ENCODE measurements at places on chromosomes 2 and 18.
A peak's percentile ranks its signal among the peaks of the same experiment; 100 is the strongest.

DNA sequence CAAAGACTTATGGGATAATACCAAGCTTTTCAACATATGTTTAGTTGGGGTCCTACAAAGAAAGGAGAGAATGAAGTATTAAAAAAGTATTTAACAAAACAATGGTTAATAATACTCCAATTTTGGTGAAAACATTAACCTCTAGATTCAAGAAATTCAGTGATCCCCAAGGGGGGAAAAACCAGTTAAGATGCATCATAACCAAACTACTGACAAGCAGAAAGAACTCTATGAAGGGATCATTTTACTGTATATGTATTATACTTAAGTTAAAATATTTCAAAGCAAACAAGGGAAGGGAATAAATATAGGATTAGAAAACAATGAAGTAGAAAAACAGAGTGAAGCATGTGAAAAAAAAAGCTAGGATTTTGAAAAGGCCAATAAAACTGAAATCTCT is 8.7 kb downstream of the CNRIP1 start:
- no peak for DNase-seq

DNA sequence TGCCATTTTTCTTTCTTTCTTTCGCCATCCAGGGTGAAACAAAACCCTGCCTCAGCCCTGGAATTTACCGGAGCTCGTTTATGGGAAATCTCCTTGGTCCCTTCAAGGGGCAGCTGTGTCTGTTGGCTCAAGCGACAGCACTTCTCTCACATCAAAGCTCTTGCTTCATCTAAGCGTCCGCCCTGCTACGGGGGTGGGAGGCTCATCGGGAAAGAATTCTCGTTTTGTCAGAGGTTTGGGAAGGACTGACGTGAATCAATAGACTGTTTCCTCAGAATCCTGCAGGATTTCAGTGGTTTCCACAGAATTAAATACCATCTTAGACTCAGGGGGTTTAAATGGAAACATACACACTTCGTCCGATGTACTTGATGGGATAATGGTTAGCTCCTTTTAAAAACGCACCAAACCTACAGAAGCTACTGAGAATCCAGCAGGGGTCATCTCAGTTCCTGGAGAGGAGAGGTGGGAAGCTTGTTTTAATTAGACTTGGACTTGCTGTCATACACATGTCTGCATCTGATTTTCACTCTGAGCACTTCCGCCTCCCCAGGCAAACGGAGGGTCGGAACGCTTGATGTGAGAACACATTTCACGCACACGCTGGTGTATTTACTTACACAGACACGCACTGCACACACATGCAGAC is 91.6 kb downstream of the ASB1 start:
- DNase-seq = no peak

DNA sequence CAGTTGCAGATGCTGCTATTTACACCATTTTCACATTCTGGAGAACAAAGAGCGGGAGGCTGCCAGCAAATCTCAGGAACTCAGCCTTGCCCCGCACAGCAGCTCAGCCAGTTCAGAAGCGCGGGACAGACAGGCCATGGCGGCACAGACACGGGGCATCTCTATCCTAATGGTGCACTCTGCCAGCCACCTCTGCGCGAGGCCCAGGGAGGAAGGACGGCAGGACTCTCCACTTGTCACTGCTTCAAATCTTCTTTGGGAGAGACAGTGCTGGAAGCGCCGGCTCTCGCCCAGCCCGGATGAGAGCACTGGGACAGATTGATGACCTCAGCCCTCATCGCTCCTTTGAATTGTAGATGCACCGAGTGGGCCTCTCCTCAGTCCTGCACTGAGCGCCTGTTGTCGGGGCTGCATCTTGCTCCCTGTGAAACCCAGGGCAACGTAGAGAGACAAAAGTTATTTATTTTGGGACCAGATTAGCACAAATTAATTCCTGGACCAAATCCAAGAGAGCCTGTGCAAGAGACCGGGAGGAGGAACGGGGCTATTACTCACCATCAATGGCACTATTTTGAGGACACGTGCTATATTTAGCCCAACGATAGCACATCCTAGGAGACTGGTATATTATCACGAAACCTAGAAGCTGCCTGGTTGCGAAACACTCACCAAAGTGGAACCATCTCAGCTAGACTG is 211.4 kb upstream of the SMIM21 start:
- peak; percentile 62 for DNase-seq

DNA sequence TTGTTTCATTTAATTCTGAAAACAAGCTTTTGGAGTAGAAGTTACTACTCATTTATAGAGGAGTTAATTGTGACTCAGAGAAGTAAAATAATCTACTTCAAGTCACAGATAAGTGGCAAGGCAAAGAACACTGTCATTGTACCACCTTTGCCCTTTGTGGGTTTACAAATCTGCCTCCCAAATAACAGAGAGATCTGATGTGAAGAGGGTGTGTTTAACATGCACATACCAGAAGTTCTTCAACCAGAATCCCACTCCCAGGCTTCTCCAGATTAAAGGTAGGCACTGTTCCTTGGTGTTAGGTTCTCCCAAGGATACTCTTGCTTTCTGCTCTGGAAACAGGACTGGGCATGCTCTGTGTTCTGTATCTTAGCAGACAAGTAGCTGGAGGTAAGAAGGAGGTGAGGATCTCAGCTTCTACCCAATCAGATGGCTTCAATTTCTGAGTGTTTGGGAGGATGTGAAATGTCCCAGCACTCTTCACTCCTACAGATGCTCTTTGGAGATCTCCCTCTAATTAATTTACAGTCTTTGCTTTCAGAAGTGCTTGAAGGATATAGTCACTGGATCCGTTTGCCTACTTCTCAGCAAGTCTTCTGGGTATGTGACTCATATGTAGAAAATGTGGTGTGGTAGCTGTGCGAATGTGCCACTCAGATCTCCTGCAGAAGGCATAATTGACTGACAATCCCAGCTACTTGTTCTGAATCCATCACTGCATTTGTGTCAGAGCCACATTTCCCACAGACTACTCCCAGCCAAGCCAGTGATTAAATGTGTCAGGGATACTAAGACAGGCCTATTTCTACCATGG is 111.1 kb downstream of the KLHL14 start:
- DNase-seq = no peak

GRCh38 chr2:231590614-231591013 is 2.0 kb upstream of the TEX44 start:
- DNase-seq = no peak

GRCh38 chr2:173058673-173059072 is 17.0 kb upstream of the MAP3K20 start:
- no peak for DNase-seq

GRCh38 chr2:221402072-221402471 is 170.0 kb downstream of the EPHA4 start:
- no peak for DNase-seq

- DNase-seq = no peak
Observed at GRCh38 chr2:57908736-57909161, 137.9 kb upstream of the VRK2 start.

GRCh38 chr18:49725809-49726674 is 87.3 kb downstream of the ACAA2 start:
- no peak for DNase-seq

- no peak for DNase-seq
Observed at GRCh38 chr2:226551522-226552250, 247.9 kb downstream of the IRS1 start.

GRCh38 chr2:111678161-111678560 is 205.8 kb downstream of the ANAPC1 start:
- no peak for DNase-seq

DNA sequence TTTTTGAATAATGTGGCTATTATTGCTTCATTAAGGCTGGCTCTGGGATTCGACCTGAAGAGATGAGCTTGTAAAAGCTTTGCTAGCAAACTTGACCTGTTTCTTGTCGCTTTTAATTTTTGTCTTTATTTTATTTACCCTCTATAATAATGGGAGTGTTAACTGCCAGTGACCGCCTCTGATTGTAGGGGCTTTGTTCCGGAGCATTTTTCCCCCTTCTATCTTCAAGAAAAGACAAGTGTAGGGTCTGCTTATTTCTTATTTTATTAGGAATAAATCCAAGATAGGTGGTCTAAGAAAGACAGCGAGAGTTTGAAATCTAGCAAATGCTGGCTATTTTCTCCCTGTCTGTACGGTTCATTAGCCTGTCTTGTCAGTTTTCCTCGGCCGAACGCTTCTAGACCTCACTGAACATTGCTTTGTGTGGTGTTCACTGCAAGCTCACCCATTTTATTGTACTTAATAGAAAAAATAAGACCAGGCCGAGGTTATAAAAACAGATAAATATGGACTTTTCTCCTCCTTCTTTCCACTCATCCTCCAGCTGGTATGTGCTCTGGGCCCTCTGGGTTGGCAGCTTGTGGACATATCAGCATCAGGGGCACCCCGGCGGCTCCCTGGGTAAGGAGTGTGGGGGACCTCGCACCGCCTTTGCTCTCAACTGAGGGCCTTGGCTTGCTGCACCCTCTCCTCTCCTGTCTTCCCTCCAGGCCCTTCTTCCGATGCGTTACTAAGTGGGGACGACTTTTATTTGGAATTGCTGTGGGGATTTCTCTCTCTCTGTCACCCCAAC is 8.5 kb downstream of the MEIS1 start:
- DNase-seq = no peak

DNA sequence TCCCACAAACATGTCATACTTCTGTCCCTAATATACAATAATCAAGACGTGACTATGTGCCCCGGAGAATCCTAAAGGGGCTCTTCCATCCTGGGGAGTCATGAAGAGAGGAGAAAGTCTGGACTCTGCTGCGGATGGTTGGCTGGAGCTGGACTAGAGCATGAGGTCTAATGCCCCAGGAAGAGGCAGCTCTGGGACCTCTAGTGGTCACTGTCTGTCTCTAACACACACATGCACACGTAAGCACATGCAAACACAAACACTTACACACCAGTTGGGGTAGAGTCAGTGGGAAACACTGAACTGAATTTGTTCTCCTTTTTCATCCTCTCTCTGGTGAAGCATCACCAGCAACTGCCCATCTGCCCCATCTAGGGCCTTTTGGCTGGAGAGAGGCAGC is 271.6 kb downstream of the TDRD15 start:
- no peak for DNase-seq

GRCh38 chr2:54308782-54309181 is 52.8 kb upstream of the TSPYL6 start:
- no peak for DNase-seq

- no peak for DNase-seq
Observed at GRCh38 chr2:229578052-229578846, 136.1 kb downstream of the DNER start.

- no peak for DNase-seq
Observed at GRCh38 chr18:45518311-45519155, 96.7 kb upstream of the SLC14A2 start.

GRCh38 chr2:231680992-231681852 is 27.1 kb upstream of the PTMA start:
- peak; percentile 88 for DNase-seq

- DNase-seq = no peak
Observed at GRCh38 chr18:1294229-1294628, 389.6 kb downstream of the ADCYAP1 start.

- no peak for DNase-seq
Observed at GRCh38 chr2:221060376-221060775, 511.7 kb downstream of the EPHA4 start.

DNA sequence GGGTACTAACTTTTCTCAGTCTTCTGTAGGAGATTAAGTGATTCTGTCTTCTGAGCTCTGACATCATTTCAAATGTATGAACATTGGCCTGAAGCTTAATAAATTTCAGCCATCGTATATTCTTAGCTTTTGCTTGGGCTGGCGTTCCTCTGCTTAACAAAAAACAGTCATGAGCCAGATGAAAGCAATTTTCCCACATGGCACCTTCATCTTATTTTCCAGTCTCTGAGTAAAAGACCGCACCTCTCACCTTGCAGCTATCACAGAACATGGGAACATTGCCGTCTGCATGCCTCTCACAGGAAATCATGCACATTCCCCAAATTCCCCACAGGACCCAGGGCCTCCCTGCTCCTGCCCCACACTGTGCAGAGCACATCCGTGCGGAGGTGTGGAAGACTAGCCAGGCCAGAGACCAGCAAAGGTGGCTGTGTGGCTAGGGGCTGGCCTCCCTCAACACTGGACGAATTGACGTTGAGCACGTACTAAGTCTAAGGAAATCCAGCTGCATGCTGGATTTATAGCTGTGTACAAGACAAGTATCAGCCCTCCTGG is 531.8 kb upstream of the ID2 start:
- DNase-seq = no peak

- no peak for DNase-seq
Observed at GRCh38 chr2:230974096-230974913, 21.6 kb upstream of the SPATA3 start.

DNA sequence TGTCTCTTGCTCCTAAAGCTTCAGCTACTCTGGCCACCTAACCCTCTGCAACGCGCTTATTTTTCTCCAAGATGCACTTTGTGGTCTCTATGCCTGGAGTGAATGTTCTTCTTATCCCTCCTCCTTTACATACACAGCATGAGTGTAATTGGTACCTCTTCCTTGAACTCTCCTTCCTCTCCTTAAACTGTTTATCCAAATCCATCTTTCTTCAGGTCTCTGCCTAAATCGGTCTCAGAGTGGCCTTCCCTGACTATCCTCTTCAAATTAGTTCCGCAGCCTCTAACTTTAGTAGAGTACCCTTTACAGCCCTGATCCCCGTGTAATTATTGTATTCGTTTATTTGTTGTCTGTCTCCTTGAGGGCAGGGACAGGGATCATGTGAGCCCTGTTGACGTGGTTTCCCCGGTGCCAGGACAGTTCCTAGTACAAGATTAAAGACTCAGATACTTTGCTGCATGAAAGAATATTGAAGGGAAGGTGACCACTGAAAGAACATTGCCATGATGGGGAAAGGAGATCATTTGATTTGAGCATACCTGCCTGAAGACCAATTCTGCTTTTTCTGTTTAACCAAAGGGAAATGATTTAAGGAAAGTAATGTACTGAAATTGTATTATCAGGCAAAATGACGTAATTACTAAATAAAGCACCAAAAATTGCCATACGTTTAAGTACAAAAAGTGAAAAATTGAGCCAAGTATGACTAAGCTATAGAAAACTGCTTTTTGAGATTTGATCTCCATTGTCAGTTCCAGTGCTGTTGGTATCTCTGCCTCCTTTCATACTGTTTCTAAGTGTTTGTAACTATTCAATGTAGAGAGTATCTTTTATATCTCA is 1.2 kb downstream of the CNOT9 start:
- no peak for DNase-seq

DNA sequence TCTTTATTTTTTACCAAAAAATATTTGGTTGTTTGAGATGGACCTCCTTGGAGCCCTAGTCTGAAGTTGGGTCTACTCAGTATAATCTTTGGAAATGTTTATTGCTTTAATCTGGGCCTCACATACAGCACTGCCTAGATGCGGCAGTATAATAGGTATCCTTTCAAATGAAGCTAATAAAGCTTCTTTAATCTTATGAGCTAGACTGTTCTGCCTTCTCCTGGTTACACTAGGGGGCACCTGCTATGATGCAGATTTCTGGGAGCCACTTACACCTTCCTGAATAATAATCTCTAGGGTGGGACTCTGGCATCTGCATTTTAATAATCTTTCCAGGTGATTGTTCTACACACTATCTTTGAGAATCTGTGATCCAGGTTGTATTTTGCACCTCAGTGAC is 169.7 kb upstream of the SESTD1 start:
- no peak for DNase-seq

Measured in head of caudate nucleus (tissue), 42 donors.